Cerebellar nuclear complex (tissue), 1 donor: ENCODE measurements at places on chromosomes 5 and 9.

GRCh38 chr9:75010570-75010969, 17.5 kb downstream of the CARNMT1 start:
- DNase-seq = no peak

DNA sequence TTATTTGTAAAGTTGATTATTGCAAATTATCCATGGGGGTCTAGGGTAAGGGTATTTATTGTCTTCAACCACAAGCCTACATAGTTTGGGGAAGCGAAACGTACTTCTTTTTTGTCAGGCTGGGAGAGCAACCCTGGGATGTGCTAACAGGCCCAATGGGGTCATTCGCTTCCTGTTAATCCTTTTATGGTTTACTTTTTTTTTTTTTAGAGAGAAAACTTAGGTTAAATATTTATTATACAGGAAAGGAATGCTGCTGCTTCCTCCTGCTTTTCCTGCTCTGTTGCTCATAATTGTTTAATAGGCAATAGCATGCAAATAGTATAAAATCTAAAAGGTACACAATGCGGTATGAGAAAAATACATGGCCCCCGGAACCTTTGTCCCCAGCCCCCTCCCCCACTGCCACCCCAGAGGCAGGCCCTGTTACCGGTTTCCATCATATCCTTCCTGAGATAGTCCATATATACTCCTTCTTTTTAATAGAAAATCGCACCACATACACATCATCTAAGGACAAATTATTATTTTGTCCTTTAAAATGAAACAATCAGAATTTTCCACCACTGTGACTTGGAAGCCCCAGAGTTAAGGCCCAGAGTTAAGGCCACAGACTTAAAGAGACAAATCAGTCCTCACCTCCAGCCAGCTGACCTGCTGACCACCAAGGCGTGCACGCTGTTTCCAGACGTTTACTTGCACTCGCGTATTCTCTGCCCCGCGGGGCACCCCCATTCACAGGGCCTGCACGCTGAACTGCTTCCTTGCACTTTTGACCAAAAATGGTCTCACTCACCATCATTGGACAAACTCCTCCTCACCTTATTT, 83.9 kb downstream of the NDFIP1 start:
- no peak for DNase-seq

DNA sequence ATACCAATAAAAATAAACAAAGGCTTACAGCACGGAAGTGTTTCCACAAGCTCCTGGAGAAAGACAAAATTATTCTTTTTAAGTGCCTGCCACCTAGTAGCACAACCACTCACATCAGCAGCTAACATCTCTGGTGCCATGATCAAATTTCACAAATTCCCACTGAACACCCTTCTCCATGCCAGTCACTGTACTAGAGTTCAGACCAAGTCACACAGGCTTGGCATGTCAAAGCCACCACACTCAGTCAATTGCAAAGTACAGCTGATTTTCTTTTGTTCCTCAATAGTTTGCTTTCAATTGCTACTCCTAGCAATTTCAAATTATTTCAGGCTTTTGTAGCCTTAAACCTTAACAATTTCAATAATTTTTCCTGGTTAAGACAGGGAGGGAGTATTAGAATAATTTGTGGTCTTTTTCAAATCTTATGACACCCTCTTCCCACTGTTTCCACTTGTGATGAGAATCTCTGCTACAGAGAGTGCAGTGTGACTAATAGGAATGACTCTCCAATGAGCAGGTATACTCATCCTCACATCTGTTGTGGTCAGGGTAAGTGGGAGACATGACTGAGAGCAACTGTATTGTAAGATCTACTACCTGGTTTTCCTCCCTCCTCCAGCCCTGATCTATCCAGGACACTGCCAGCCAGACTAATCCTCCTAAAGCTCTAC, 46.2 kb downstream of the RNF145 start:
- no peak for DNase-seq

DNA sequence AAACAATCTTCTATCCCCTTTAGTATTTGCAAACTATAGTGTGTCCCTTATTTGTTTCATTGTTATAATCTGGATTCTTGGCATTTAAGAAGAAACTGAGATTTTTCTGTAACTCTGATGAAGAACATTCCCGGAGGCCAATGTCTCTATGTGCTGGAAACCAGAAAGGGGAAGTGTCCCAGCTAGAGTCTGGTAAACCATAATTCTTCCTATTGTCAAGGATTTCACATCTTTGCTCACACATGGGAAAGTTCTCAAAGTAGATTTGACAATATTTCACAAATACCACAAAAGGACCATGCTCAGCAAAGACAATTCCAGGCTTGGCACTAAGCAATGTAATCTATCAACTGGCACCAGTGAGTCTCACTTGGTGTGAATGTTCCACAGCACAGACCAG, 146.8 kb downstream of the MUSK start:
- DNase-seq = no peak

DNA sequence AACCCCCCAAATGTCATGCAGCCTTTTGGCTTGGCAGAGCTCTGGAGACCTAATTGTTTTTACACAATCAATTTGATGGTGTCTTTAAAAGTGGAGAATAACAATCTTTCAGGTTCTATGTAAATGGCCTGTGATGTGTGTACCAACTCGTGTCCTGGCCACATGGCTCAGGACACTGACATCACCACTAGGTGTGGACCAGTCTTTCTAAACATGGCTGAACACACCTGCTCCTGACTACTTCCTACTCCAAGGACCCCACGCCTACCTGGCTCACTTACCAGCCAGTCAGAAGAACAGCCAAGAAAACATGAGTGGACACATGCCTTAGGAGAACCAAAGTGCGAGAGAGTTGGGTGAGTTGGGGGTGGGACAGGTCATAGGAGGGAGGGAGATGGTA, 71.2 kb downstream of the WDR41 start:
- DNase-seq = no peak

GRCh38 chr9:2242831-2243330, 227.7 kb downstream of the SMARCA2 start:
- no peak for DNase-seq

GRCh38 chr5:35482167-35482755, 135.4 kb upstream of the SPEF2 start:
- no peak for DNase-seq

GRCh38 chr5:56384186-56384585, 151.1 kb upstream of the ANKRD55 start:
- no peak for DNase-seq

GRCh38 chr9:96612105-96612965, 7.3 kb downstream of the CDC14B start:
- DNase-seq = no peak

DNA sequence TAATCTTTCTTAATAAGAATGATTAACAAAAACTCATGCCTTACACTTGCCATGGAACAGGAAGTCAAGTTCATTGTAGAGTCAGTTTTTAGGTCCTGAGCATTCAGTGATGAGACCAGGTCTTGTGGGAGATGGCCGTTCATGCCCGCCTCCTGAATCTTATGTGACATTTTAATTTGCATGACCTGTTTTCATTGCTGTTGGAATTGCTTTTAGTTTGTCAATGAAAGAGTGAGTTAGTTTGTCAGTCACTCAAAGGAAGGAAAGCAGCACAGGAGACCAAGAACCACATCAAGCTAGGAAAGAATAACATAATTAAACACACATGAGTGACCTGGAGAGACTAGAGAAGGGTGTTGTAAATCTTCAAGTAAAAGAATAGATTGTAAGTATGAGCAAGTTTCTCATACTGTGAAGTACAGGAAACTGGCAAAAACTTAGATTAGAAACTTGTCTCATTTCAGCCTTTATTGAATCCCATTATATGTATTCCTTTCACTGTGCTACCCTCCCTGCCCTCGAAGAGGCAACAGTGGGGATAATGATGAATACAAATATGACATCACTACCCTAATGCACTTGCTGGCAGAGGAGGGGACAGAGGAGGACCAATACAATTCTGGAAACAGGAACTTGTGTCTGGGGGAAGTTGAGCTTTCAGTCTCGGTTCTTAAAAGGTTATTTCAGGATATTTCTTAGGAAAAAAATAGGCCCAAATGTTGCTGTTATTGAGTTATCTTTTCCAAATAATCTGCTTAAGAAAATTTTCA, 64.3 kb upstream of the C6 start:
- DNase-seq = no peak

DNA sequence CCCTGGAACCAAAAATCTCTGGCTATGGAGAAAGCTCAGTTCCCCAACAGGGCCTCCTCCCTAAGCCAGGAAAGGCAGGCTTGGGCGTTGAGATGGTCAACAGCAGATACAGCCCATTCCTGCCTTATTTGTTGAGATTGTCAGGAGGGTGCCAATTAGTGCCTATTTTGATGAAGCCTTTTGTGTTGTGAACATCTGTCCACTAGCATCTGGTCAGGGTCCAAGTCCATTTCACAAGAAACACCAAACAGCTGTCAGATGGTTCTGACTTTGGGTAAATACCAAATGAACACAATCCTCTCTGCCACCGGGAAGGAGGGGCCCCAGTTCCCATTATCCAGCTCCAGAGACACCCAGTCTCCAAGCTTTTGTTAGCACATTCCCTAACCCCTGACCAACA, 19.9 kb downstream of the SEMA6A start:
- DNase-seq = no peak

DNA sequence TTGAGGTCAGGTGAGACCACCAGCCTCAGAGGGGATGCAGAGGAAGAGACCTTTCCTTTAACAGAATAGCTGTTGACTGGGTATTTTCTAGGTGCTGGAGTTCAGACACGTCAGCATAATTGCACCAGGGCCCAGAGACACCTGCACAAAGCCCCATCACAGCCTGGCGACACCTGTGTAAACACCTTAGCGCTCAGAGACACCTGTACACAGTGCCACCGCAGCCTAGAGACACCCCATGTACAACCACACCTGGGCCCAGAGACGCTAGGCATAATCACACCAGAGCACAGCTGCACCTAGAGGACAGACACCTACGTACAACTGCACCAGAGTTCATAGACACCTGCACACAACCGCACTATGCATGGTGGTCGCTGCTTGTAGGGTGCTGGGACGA, 1.0 kb downstream of the TRIP13 start:
- DNase-seq = no peak

DNA sequence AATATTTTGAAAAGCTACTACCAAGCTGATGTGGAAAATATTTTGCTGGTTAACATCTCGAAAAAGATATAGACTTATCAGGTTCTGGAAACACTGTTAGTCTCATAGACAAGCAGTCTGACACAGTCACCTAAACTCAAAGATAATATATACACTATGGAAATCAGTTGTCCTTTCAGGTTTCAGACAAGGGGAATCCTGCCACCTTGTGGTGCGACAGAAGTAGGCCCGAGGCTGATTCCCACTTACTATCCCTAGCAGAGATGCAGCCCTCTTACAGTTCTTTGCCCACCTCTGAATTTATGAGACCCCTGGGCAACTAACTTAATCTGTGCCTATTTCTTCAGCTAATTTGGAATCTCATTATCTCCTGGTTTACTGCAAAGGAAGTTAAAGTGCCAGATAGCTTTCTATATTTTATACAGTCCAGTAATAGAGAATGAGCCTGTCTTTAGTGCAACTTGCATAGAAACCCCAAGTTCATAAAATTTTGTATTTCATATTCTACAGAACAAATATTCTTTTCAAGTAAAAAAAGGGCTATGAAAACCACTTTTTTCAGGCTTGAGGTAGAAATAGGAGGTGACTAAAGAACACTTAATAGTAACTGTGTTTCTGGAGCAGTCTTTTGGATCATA, 16.9 kb downstream of the RAD1 start:
- DNase-seq = no peak

- DNase-seq = no peak
These were observed 76.0 kb downstream of the ARL15 start for GRCh38 chr5:54234304-54234933.

DNA sequence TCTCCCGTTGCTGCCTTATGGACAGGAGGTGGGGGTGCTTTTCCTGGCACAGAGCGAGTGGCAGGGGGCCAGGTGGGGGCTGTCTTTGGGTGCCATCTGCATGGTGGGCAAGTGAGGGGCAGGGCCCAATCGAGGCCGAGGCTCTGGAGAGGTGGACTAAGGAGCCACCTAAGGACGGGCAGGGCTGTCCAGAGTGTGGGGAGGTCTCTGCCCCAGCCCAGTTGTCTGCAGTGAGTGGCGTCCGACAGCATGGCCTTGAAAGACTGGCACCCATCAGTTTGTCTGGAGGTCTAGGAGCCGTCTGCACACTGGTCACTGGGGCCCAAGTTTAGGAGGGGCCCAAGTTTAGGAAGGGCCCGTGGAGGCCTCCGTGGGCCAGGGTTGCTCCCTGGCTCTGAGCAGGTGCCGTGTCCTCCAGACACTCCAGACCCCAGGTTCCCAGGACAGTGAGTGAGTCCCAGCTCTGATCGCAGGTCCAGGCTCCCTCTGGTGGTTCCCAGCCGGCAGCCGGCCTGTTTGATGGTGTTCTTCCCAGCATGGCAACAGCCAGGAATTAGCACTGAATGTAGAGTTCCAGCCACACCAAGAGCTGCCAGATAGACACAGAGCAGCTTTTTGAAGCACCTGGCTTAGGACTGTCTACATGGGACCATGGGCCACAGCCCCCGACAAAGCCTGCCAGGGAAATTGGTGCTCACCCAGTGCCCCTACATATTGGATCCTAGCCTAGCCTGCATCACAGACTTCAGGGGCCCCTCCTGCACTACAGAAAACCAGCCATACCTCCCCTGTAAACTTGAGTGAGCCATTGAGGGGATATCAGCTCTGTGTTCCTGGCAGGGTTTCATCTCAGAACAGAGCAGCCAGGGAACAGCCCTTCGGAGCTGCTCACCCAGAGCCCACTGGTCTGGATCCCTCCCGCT, 120.9 kb downstream of the WNK2 start:
- DNase-seq = peak; percentile 43

DNA sequence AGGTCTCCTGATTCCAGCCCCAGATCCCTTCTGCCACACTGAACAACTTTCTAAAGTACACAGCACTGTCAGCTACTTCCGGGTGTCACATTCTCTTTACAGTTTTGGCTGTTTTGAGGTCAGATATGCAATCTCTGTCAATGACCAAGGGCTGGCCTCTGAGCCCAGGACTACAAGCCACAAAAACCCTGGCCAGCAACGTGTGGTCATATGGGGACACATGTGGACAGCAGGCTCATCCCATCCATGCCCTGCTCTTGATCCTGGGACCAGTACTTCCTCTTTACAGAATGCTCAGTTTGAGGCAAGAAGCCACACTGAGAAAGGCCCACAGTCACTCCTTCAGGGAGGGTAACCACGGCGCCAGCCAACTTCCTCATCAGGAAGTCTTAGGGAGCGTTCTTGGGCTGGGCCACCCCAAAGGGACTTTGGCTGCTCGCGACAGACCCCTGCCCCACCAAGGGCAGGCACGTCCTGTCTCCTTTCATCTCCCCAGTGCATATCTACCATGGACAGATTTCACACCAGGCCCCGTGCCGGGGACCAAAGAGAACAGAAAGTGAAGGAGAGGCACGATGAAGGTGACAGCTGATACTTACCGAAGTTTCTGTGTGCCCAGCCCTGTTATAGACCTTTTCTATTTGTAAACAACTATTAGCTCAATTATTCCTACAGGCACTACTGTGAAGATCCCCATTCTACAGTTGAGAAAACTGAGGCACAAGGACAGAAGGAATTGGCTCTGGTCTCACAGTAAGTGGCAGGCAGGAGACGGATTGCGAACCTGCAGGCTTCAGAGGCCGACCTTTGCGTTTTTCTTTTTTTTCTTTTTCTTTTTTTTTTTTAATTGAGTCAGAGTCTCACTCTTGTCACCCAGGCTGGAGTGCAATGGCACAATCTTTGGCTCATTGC, 37.3 kb downstream of the STK10 start:
- no peak for DNase-seq

- DNase-seq = no peak
These were observed 23.1 kb downstream of the TICAM2 start for GRCh38 chr5:115579216-115579615.
